ENCODE measurements at places on chromosomes 12 and 14.

DNA sequence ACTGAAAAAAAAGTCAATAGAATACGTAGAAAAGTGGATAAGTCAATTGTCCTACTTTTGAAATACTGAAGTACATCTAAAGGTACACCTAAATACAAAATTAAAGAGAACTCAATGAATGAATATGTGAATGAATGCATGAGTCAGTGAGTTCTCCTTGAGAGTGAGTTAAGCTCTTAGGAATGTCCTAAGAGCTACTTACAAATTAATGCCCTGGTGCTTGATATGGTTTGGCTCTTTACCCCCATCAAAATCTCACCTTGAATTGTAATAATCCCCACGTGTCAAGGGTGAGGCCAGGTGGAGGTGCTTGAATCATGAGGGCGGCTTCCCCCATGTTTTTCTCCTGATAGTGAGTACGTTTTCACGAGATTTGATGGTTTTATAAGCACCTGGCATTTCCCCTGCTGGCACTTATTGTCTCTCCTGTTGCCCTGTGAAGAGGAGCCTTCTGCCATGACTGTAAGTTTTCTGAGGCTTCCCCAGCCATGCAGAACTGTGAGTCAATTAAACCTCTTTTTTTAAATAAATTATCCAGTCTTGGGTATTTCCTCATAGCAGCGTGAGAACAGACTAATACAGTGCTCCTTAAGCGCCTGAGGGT lies 192.2 kb upstream of the ARHGAP5 start:
- DNase-seq: no peak

- DNase-seq: no peak
These were observed 183.5 kb upstream of the CAND1 start for GRCh38 chr12:67085699-67086098.

- no peak for DNase-seq
These were observed 80.8 kb downstream of the IFNG start for GRCh38 chr12:68078737-68079136.

DNA sequence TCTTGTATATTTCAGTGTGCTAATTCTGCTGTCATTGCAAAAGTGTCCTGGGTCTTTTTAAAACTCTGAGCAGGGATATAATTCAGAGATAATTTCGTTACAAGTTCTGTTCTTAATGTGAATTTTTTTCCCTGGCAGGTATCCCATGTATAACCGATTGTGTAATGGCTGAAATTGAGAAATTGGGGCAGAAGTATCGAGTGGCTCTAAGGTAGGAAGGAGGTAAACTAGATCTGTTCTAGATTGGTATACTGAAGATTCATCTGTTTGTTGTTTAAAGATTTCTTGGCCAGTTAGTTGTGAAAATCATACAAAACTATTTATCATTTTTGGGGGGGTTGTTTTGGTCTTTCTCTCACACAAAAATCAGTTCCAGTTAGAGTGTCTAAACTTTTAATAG lies 10.2 kb downstream of the FCF1 start:
- DNase-seq: no peak

- DNase-seq: no peak
These were observed 59.5 kb downstream of the BCAT1 start for GRCh38 chr12:24889411-24889810.

DNA sequence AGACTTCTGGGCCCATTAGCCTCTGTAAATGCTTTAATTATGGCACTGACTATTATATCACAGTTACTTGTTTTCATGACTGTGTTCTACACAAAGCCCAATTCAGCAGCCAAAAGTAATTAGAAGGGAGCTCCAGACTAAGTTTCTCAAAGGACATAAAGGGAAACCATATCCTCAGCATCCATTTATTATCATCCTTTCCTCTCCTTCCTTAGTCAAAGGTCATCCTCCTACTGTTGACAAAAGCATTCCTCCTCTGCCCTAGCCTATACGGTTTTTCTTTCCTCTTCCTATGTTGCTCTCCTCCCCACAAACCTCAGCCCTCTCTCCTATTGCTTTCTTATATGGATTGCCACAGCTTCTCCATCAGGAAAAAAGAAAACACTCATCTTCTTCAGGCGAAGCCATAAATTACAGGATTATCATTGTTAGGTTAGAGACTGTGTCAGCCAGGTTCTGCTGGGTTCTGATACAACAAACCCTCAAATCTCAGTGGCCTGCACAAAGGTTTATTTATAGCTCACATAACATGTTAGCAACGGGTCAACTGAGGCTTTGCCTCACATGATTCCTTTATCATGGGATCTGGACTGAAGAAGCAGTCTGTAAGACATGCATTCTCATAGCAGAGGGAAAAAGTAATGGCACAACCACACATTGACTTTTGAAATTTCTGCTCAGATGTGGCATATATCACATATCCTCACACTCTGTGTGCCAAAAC lies 207.2 kb downstream of the SLC5A8 start:
- no peak for DNase-seq

- no peak for DNase-seq
These were observed 24.0 kb upstream of the CKAP4 start for GRCh38 chr12:106271575-106272505.

GRCh38 chr12:123042833-123043232 lies 62.4 kb downstream of the ARL6IP4 start:
- DNase-seq: no peak

GRCh38 chr12:11059784-11060183 lies 2.3 kb downstream of the TAS2R46 start:
- DNase-seq: no peak

DNA sequence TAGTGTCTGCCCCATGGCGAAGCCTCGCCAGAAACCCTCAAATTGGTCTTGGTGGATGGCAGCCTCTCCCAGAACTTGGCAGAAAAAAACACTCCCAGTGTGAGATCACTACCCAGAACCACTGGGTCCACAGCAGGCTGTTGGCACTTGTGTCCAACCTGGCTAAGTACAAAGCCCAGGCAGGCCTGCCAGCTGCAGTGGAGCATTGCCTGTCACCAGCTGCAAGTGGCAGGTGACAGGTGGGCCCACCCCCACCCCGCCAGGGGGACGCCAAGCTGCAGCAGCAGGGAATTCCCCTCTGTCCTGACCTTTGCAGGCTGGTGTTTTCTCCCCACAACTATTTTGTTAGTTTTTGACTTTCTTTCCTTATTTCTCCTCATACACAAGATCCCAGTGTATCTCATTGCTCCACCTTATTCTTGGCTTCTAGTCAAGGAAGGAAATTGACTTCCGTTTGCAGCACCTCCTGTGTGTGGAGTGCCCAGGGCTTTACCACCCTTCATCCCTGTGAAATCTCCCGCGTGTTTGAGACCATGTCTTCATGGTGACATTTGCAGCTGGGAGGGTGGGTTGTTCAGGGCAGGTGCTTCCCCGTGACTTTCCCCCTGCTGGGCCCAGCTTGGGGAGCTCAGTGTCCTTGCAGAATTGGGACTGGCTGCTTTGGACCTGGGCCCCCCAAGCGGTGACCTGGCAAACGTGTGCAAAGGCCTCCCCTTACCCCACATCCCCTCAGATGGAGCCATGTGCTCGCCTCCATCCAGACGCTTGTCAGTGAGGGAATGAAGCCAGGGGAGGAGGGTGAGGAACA lies 73.8 kb upstream of the RIN3 start:
- no peak for DNase-seq

GRCh38 chr14:101977311-101978071 lies 13.1 kb downstream of the DYNC1H1 start:
- DNase-seq: no peak

DNA sequence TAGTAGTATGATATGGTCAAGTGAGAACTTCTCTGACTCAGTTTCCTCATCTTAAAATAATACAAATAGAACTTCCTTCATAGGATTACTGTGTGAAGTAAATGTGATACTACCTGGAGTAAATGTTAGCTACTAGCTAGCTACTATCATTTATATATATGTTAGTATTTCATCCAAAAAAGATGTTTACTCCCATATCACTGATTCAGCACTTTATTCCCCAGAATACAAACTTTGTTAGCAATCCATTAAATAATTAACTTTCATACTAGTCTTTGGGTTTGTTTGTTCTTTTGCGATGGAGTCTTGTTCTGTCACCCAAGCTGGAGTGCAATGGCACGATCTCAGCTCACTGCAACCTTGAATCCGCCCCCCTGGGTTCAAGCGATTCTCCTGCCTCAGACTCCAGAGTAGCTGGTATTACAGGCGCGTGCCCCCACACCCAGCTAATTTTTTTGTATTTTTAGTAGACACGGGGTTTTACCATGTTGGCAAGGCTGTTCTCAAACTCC lies 8.4 kb downstream of the SBNO1 start:
- no peak for DNase-seq

DNA sequence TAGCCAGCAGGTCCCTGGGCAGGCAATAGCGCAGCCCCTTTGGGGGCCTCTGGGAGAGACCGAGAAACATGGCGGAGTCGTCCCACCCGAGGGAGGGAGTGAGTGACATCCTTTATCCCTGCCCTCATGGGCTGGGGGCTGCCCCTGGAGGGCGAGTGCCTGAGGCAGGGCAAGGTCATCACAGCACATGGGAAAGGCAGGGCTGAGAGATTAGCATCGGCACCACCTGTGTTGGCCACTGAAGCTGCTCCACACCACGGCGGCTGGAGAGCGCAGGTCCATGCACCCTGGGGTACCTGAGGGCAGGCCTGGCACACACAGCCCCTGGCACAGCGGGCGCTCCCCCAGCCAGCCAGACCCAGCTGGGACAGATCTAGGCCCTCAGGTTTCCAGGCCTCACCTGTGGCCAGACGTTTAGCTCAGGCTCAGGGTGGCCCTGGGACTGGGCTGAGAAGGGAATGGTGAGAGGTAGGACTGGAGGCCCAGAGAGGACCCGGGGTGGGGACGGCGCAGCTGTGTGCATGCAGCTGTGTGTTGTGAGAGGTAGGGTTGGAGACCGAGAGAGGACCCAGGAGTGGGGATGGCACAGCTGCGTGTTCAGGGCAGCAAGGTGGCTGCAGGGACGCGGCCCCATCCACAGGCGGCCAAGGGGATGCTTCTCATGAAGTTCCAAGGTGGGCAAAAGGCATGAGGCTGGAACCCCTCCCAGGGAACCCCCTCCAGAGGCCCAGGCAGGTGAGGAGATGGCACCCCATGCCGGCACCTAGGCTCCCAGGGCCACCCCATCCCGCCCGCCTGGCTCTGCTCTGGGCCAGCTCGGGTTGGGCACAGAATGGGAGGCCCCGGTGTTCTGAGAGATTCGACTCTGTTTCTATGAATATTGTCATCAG lies 74.1 kb downstream of the KIF26A start:
- no peak for DNase-seq

GRCh38 chr12:62673028-62673815 lies 206.6 kb downstream of the MON2 start:
- no peak for DNase-seq

- no peak for DNase-seq
These were observed 17.4 kb upstream of the PTGR2 start for GRCh38 chr14:73834261-73834625.

DNA sequence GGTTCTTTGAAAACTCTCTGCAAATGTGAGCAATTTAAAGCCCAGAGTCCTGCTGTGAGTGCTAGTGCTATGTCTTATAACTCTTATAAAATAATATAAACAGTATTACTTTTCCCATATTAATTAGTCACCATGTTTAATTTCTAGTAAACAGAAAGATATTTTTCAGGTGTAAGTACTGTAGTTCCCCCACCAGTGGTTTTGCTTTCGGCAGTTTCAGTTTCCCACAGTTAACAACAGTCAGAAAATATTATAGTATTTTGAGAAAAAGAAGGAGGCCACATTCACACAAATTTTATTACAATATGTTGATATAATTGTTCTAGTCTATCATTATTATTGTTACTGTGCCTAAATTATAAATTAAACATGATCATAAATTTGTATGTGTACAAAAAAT lies 800.5 kb downstream of the LRFN5 start:
- no peak for DNase-seq

GRCh38 chr12:118946256-118946655 lies 35.1 kb upstream of the SRRM4 start:
- no peak for DNase-seq

- no peak for DNase-seq
These were observed 14.0 kb upstream of the NDUFA12 start for GRCh38 chr12:95017482-95017881.

- DNase-seq: no peak
These were observed 3.3 kb upstream of the NUDT14 start for GRCh38 chr14:105184461-105184860.

- no peak for DNase-seq
These were observed 17.2 kb upstream of the PIWIL1 start for GRCh38 chr12:130320536-130320935.

- DNase-seq: no peak
These were observed 200.6 kb downstream of the ANO4 start for GRCh38 chr12:100995201-100995600.

GRCh38 chr12:89073027-89073398 lies 279.3 kb downstream of the DUSP6 start:
- DNase-seq: no peak

DNA sequence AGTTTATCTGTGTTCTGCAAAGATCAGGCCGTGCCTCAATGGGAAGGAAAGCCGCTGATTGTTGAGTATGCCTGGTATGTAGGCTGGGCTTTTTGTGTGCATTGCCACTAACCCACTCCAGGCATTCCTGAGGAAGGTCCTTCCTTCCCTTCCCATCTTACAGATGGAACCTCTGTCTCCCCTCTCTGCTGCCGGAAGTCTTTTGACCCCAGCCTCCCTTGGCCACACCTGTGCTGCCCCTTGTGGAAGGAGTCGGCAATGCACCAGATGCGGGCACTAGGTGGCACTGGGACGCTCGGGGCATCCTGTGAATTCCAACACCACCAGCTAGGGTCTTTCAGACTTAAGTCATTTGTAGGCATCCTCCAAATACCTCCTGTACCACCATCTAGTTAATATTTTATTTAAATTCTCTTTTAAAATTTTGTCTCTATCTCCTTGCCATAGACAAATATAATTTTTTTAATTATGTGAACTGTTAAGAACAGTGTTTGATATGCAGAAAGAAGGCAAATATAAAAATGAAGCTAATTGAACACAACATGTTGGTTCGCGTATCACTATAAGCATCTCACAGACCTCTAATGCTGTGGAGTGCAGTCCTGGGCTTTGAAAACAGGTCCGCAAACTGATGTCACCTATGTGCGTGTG lies 99.6 kb downstream of the RIN3 start:
- peak; percentile 62 for DNase-seq

GRCh38 chr12:32402170-32402569 lies 2.8 kb downstream of the FGD4 start:
- DNase-seq: no peak

- no peak for DNase-seq
These were observed 98.5 kb downstream of the PHLDA1 start for GRCh38 chr12:75933101-75933500.
